AML-193 (cell line): ENCODE measurements at places on chromosomes 6 and 20.

- DNase-seq, result no peak
Measured at GRCh38 chr6:112330071-112330878, 16.9 kb upstream of the RFPL4B start.

GRCh38 chr20:33348136-33348937, 53.0 kb downstream of the CDK5RAP1 start:
- DNase-seq, result no peak

DNA sequence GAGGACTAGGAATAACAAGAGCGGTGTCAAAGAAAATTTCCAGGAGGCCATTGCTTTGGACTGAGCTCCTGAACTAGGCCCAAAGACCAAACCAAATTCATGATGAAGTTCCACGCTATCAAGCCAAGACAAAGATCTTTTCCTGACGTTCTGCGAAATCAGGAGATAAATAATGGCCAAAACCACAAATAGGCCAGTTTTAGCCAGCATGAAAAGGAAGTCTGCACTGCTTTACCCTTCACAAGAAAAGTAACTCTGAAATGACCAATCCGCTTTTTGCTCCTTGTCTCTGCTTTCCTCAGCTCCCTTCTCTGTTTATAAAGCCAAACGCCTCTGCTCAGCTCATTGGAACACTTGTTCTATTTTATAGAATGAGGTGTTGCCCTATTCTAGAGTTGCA, 6.7 kb downstream of the NCOA5 start:
- DNase-seq, result no peak

GRCh38 chr6:56499095-56499494, 143.6 kb downstream of the DST start:
- no peak for DNase-seq

DNA sequence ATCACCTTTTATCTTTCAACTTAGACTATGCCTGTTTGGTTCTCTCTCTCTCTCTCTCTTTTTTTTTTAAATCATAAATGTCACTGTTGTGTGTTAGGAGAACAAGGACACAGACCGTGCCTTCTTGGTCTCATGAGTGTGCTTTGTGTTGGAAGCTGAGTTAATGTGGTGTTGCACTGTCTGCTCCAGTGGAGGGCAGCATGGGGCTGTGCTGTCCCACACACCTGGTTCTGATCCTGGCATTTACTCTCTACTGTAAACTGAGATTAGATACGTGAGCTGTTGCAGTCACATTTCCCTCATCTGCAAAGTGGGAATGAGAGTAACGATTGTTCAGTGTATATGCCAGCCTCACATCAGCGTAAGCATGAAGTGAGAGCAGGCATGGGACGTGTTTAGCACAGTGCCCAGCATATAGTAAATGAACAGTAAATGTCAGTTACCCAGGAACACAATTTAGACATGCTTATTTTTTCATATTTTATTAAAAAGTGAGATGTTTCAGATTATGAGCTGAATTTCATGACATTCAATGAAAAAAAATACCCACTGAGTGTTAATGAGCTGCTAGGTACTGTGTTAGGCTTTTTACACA, 161.1 kb downstream of the FARS2 start:
- peak; percentile 3 for DNase-seq

GRCh38 chr6:52180787-52181558, 5.2 kb upstream of the IL17A start:
- no peak for DNase-seq

- no peak for DNase-seq
Measured at GRCh38 chr20:61659994-61660346, 405.7 kb downstream of the TAF4 start.

DNA sequence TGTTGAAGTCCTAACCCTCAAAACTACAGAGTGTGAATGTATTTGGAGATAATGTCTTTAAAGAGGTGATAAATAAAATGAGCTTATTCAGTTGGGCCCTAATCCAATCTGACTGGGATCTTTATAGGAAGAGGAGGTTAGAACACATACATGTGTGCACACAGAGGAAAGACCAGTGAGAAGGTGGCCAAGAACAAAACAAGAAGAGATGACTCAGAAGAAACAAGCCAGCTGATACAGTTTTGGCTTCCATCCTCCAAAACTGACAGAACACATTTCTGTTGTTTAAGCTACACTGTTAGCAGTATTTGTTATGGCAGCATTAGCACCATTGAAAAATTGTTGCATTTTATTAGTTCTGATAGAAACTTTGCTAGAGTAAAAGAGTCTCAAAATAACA, 609.3 kb upstream of the IMPG1 start:
- no peak for DNase-seq

DNA sequence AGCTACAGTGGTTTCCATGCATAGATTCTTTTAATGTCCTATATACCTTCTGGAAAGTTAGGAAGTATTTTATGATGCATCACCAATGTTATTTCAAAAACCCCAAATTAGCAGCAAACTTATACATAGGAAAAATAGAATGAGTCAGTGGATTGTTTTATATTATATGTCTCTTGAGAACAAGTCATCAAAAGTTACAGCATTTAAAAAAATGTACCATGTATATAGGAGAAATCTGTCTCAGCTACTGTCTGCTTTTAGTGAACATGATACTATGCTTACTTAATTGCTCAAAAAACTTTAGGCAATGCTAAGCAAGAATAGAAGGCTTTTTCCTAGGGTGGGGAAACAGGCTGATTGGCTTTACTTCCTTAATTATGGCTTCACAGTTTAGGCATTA, 365.3 kb downstream of the SAMD5 start:
- DNase-seq, result no peak

- no peak for DNase-seq
Measured at GRCh38 chr6:166638573-166638964, 11.5 kb upstream of the RPS6KA2 start.

GRCh38 chr20:56391037-56391436, 978 bp downstream of the AURKA start:
- peak; percentile 19 for DNase-seq

GRCh38 chr6:74368746-74369145, 672.7 kb downstream of the CD109 start:
- no peak for DNase-seq

DNA sequence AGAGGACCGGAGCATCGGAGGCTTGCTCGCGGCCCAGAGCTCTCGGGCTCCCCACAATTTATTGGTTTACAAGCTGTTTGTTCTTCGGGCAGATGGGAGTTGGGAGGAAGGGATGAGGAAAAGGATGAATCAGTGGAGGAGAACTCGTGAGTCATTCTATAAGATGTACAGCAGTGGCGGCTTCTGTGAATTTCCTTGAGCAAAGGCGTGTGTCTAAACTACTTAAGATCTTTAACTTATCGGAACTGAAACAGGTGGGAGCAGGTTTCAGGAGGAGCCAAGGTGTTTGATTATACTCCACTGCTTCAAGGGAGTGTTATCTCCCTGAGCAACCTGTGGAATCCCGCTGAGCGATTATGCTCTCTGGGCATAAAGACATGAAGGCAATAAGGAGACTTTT, 50.5 kb upstream of the IBTK start:
- no peak for DNase-seq

DNA sequence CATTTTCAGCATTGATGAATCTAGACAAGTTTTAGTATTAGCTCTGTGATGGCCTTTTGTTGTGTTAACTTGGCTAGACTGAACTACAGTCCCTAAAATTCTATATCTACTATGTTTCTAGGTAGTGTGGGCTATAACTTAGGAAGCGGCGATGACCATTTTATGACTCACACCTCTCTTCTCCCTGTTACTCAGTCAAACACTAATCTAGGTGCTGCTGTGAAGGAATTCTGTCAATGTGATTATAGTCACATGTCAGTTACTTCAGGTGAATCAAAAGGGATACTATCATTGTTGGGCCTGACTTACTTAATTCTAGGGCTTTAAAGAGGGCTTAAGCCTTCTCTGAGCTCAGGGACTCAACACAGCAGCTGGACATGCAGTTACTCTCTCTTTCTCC, 691.5 kb upstream of the MAP3K7 start:
- DNase-seq, result no peak

DNA sequence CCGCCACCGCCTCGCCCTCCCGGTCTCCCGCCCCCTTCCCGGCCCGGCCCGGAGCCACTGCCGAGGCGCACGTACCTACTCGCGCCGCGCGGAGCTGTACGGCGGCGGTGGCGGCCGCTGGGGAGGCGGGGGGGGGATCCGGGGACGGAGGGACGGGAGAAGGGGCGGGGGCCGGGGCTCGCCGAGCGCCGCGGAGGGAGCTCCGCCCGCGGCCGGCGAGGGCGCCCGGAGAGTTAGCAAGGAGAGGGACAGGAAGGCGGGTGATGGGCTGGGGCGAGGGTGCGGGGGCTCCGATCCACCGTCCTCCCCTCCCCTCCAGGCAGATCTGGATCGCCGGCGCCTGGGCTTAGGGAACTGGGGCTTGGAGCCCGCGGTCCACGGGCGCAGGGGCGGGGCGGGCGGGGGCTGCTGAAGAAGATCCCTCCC, 548 bp upstream of the TMEM74B start:
- no peak for DNase-seq

GRCh38 chr6:133626096-133626666, 262.7 kb upstream of the TCF21 start:
- no peak for DNase-seq

DNA sequence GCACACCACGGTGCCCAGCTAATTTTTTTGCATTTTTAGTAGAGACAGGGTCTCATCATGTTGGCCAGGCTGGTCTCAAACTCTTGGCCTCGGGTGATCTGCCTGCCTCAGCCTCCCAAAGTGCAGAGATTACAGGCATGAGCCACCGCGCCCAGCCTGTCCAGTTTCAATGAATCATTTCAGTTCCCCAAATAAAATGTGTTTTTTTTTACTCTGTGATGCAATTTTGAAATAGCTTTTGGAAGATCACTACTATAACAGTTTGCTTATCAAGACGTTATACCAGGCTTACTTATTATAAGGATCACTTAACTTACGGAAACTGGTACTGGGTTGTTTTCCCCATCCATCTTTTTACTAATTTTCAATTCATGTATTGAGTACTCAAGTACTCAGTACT, 80.0 kb downstream of the SAMD5 start:
- no peak for DNase-seq

- no peak for DNase-seq
Measured at GRCh38 chr20:24011282-24011681, 22.7 kb upstream of the GGTLC1 start.

DNA sequence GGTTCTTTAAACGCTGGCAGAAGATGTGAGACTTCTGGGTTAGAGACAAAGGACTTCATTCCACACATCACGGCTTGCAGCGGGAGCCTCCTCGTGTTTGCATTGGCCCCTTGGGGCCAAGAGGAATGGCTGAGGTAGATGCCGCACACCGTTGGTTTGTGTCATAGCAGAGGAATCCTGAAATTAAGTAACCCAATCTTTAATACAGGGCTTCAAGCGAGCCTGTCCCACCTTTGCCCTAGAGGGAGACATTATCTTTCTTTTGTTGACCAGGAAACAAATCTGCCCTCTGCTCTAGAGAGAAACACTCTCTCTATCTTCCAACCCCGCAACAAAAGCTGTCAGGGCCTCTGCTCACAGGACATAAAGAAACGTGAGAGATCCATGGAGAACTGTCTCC, 277.5 kb upstream of the ZFP64 start:
- no peak for DNase-seq

DNA sequence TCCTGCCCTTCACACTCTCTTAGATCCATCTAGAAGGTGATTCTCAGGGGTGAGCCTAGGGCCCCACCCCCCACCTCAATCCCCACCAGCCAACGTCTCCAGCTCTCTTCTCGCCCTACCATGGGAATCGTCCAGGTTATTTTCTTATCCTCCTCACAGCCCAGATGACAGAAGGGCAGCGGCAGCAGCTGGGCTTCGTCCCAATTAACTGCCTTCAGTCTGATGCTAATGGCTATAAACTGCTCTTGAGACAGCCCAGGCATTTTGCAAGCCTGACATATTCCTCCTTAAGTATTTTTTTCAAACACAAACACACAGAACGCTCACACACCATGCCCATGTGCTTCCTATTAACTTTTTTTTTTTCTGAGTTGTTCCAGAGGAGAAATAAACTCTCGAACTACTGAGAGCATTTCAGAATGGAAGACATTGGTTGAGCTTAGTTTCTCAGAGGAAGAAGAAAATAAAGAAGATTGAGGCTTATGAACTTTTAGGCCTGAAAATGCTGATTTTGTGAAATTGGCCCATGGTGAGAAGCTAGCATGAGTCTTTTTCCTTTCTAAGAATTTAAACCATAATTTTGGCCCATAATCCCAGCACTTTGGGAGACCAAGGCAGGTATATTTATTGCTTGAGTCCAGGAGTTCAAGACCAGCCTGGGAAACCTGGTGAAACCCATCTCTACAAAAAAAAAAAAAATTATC, 124.6 kb downstream of the EYA2 start:
- no peak for DNase-seq

DNA sequence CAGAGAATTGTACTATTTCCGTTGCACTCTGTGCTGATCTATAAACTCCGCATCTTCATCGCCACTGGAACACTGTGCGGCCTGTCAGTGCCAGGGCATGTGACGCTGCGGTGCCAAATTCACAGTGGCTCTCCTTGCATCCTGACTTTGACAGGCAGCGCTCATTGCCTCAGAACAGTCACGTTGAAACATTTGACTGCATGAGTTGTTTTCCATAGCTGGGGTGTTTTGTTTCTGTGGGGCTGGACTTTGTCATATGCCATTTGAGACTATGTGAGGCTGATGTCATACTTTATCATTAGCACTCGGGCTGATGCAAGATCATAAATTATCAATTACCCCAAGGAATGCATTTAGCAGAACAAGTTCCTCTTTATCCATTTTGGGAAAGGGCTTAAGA, 32.7 kb downstream of the CFAP61 start:
- DNase-seq, result no peak

GRCh38 chr20:23265226-23265625, 85.4 kb upstream of the NXT1 start:
- DNase-seq, result no peak

- DNase-seq, result no peak
Measured at GRCh38 chr20:63735859-63736718, at the start of gene LIME1. TSS of gene LIME1 (plus strand) at chr20:63736664. CDS start at chr20:63737550, 886 bp downstream.

DNA sequence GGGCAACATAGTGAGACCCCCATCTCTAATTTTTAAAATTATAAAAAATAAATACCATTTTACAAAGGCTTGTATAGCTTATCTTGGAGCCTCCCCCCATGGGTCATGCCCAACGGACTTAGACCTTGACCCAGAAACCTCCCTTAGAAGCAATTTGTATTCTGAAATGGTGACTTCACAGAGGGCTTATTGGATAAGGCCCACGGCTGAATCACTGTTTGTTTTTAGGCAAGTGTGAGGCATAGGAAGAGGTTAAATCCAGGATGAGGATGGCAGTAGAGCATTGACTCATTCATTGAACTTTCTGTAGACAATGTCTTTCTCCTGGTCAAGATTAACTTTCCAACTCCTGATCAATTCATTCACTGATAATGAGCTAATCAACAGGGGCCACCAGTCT, 6.2 kb upstream of the SNAI1 start:
- DNase-seq, result no peak

GRCh38 chr6:6395581-6396197, 75.2 kb upstream of the F13A1 start:
- peak; percentile 92 for DNase-seq
